ENCODE measurements at places on chromosomes 7 and 10.

DNA sequence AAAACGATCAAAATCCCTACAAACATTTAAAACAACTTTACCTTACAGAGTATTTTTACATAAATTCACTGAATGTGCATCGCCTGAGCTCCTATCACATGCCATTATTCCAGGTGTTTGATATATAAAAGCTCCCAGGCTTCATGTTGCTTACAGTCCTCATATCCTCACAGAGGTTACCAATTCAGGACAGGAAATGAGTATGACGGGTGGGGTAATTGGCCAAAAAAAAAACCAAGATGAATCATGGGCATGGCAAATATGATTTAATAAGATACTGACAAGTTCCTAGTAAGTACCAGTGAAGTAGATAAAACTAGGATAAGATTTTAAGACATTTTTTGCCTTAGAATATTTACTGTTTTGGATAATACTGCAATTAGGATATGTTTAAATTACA lies 135.8 kb downstream of the KMT2E start:
- DNase-seq = no peak

- no peak for DNase-seq
Observed at GRCh38 chr7:82501346-82501745, 57.8 kb upstream of the CACNA2D1 start.

DNA sequence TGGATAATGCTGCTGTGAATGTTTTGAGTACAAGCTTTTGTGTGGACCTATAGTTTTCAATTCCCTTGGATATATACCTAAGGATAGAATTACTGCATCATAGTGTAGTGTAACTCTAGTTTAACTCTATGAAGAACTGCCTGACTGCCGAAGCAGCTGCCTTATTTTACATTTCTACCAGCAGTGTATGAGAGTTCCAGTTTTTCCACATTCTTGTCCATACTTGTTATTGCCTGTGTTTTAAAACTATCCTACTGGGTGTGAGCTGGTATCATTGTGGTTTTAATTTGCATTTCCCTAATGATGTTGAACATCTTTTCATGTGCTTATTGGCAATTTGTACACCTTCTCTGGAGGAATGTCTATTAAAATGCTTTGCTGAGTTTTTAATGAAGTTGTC lies 15.7 kb downstream of the SEPTIN7 start:
- no peak for DNase-seq

DNA sequence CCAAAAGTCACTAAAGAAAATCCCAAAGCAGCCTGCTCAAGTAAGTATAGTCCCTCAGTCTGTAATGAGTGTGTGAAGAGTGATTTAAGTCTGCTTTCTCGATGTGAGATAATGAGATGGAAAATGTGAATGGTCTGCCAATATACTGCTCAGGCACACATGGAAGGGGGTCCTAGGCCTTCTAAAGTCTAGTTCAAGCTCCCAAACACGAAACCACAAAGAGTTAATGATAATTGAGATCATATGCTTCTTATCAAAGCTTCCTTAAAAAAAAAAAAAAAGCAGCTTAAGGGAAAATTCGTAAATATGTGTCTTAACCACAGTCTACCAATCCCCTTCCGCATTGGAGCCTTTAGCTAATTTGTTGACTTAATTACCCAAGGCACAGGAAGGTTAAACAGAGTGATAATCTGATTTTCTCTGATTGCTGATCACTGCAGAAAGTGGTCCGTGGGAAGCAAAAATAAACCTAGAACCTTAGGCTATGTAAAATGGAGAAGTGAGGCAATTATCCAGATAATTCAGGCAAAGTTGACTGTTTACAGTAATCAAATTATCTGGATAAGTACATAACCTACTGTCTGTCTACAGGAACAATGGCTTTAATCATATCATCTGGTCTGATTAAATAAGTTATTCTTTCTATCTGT lies 172.9 kb downstream of the MBL2 start:
- no peak for DNase-seq

DNA sequence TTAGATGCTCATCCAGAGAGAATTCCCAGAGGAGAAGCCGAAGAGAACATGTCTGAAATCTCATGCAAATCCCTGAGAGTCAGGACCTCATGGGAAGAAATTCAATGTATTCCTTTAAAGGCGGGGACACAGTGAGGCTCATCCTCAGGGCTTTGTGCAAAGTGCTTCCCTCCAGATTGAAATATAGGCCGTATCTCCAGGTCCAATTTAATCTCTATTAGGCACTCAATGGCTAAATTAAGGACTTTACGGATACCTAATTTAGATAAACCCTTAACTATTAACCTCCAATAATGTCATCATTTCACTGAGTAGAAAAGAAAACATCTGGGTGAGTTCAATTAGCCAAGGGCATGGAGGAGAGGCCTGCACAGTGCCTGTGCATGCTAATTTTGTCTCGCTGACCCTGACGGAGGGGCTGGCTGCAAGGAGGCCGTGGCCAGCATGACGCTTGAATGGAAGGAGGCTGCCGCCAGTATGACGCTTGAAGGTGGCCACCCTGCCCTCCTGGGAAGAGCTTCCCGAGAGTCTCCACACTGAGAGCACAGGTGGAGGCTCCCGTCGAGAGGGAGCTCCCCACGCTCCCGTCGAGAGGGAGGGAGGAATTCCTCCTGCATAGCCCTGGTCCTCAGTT lies 287.6 kb downstream of the ADARB2 start:
- DNase-seq = no peak

DNA sequence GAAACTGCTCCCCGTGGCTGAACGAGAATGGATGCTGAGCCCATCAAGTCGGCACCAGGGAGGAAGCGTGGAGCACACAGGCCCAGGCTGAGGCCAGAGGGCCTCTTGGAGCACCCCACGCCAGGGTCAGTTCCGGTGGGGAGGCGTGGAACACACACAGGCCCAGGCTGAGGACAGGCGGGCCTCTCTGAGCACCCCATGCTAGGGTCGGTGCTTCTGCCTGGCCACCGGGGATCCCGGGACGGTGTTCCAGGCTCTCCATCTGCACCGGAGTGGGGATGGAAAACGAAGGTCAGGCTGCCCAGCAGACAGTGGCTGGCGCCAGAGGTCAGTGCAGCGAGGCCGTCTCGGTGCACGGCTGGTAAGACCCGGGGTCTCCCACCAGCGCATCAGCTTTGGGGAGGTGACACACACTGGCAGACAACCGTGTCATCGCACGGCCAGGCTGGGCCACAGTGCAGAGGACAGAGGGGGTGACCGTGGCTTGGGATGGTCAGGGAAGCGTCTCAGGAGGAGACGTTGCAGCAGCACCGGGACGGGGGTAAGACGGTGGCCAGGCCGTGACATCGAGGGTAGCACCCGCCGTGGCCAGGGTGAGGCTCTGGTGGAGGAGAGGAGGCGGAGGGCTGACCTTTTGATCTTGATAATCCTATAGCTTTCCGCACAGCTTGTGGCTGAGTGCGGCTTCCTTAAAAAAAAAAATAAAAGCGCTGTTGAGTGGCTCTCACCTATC lies 203.9 kb downstream of the ELFN1 start:
- DNase-seq = no peak

DNA sequence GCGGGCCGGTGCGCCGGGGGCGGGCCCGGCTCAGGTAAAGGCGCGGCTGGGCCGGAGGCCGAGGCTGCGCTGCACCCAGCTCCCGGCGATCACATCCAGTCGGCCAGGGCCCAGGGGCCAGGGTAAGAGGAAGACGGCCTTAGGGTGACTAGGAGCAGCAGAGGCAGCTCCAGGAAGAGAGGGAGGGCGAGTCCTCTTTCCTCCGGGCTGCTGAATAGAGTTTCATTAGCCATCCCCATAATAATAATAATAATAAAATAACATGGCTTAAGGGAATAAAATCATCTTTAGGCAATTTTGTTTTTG lies 44.8 kb upstream of the CDK1 start:
- no peak for DNase-seq

GRCh38 chr10:6234371-6234770 lies 31.6 kb downstream of the PFKFB3 start:
- no peak for DNase-seq

- DNase-seq = no peak
Observed at GRCh38 chr10:76202777-76203176, 771.4 kb downstream of the LRMDA start.

- DNase-seq = no peak
Observed at GRCh38 chr7:43553999-43554398, 28.9 kb upstream of the STK17A start.

DNA sequence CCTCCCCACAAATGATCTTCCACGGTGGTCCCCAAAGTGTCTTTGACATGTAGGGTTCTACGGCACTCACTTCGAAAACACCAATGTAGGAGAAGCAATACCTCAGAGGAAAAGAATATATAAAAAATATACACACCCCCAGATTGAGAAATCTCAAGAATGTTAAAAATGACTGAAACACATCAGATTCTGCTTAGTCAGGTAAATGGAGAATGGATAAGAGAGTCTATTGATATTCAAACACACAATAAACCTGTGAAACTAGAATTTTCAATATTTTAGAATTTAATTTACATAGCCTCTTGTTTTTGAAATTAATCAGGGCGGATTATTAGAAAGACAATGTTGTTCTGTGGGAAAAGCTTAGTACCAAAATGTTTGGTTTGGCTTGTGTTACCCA lies 712.4 kb downstream of the GATA3 start:
- no peak for DNase-seq

- no peak for DNase-seq
Observed at GRCh38 chr7:26179422-26179821, 21.1 kb downstream of the HNRNPA2B1 start.

GRCh38 chr10:110865186-110865808 lies 6.4 kb upstream of the PDCD4 start:
- no peak for DNase-seq

DNA sequence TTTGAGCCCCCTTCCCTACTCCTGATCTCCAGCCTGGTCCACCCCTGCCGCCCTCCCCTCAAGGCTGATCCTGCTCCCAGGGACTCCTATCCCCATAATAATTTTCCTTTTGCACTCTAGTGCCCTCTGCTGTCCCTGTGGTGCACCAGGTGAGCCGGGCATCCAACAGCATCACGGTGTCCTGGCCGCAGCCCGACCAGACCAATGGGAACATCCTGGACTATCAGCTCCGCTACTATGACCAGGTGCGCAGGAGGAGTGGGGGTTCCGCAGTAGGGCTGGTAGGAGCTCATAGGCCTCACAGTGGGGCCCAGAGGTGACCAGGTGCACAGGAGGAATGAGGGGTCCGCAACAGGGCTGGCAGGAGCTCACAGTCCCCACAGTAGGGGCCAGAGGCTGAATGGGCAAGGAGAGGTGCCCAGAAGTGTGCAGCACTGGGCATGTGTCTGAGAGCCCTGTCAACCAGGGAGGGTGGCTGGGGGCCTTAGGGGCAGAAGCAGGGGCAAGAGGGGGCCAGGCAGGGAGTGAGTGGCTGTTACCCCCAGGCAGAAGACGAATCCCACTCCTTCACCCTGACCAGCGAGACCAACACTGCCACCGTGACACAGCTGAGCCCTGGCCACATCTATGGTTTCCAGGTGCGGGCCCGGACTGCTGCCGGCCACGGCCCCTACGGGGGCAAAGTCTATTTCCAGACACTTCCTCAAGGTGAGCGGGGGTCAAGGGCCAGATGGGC lies 11.7 kb downstream of the EPHB6 start:
- no peak for DNase-seq

DNA sequence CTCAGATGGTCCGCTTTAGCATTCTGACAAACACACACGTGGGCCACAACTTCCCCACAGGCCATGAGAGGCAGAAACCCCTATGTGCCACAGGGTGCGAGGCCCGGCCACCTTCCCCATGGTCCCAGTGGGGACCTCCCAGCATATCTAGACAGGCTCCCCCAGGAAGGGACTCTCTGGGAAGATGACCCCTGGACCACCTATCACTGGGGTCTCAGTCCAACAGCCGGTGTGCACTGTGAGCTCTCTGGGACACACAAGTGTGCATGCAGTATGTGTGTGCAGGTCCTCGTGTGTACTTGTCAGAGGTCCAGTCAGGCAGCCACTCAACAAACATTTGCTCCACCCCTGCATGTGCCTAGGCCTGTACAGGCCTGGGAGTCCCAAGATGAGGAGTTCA lies 18.7 kb downstream of the GRID1 start:
- no peak for DNase-seq

- no peak for DNase-seq
Observed at GRCh38 chr10:34184939-34185386, 630.1 kb downstream of the PARD3 start.

GRCh38 chr7:40916813-40917212 lies 782.0 kb downstream of the SUGCT start:
- DNase-seq = no peak

DNA sequence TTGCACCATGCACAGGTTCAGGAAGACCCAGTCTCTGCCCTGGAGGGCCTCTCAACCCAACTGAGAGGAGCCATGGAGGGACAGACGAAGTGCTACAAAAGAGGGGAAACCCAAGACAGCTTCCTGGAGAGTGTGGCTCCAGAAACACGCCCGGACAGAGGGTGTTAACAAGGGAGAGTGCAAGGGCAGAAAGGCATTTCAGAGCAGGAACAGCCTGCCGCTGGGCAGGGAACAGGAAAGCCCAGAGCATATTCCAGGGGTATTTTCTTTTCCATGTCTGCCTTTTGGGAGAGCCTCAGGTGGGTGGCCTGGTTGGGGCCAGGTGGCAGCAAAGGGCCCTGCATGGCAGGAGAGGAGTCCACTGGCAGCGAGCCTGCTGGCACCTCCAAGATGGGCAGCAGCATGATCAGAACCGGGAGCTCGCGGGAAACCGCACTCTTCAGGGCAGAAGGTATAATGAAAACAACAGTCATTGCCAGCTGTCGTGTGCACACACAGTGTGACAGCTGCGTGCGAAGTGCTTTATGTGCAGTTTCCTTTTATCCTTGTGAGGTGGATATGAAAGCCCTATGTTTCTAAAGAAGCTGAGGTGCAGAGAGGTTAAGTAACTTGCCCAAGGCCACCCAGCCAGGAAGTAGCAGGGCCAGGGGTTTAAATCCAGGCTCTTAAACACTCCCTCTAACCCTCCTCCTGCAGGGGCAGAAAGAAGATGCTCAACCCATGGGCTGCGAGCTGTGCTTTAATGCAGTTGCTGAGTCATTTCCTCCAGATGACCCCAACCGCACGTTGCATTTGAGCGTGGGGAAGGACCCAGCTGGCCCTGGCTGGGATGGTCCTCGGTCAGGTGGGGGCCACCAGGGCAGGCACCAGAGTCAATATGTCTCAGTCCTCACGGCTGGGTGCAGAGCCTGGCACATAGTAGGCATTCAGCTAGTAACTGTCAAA lies 128.6 kb downstream of the OAT start:
- no peak for DNase-seq

Data from activated T-cell treated with anti-CD3 and anti-CD28 coated beads for 1 hour (primary cell).